Endothelial cell of umbilical vein (primary cell): ENCODE measurements at places on chromosomes 13 and 19.

- no peaks in the 10 kb centered on the region for H3K27me3 ChIP-seq
- H3K36me3 ChIP-seq, result no peaks in the 10 kb centered on the region
- H3K4me1 ChIP-seq, result no peaks in the 10 kb centered on the region
- DNase-seq, result no peak
Measured at GRCh38 chr13:74272826-74273225, 138.6 kb upstream of the KLF12 start.

DNA sequence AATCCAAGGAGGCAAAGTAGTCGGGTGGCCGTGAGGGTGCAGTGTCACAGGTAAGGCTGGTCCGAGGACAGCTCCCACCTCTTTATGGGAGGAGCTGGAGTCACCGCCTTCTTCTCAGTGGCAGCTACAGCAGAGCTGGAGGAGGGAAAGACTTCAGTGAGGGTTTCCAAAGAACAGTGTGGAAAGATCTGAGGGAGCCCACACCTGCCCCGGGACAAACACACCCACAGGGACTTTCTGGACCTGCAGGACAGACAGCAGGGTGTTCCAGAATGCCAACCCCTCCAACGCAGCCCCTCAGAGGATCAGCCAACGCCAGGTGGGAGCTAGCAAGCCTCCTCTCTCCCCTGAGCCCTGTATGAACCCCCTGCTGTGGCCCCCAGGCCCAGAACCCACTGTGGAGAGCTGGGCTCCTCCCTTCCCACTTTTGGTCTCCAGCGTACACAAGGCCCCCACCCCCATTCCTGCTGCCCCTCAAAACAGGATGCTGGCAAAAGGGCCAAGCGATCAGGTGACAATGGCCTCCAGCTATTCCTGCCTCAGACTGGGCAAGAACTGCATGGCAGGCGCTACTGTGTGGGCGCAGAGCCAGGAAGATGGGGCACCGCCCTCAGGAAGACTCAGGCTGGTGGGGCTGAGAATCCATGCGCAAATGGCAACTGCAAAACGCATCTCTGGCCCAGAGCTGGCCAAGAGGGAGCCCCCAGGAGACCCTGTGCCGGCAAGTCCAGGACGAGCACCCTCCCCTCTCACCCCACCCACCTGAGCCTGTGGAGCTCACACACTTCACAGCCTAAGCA, 3.5 kb upstream of the CD320 start:
- H3K4me1 ChIP-seq, result peaks cover 16% of the 10 kb centered on the region
- no peaks in the 10 kb centered on the region for H3K36me3 ChIP-seq
- H3K4me3 ChIP-seq, result no peak overlapping the region
- no peak overlapping the region for H3K27ac ChIP-seq

DNA sequence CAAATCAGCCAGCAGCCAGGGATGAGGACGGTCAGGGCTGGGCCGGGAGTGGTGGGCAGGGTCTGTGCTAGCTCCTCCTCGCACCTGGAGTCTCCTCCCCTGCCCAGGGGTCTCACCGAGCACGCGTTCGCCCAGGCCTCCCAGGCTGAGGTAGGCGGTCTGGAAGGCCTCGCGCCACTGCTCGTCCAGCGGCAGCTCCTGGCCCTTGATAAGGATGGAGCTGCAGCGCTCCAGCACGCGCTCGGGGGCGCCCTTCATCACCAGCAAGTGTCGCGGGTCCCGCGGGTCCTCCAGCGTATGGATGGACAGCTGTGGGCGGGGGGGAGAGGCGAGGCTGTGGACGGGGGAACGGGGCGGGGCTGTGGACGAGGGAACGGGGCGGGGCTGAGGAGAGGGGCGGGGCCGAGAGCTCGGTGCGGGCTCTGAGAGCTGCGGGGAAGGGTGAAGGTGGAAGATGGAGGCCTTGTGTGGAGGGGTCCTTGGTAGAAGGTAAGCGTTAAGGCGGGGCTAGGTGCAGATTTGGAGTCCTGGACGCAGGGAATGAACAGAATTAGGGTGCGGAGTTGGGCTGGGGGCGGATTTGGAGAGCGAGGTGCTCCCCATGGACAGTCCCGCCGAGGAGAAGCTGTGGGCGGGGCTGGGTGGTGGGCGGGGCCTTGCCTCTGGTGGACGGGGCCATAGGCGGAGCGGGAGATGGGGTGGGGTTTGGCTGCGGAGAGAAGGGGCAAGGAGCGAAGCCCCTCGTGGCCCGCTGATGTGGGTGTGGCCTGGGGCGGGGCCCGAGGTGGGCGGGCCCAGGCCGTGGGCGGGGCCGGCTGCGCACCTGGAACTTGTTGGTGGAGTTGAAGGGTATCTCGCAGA, 5.7 kb downstream of the ATP4A start:
- no peaks in the 10 kb centered on the region for H3K27me3 ChIP-seq
- no peaks in the 10 kb centered on the region for H3K4me1 ChIP-seq
- H3K4me3 ChIP-seq, result peak overlapping the region; percentile 29

DNA sequence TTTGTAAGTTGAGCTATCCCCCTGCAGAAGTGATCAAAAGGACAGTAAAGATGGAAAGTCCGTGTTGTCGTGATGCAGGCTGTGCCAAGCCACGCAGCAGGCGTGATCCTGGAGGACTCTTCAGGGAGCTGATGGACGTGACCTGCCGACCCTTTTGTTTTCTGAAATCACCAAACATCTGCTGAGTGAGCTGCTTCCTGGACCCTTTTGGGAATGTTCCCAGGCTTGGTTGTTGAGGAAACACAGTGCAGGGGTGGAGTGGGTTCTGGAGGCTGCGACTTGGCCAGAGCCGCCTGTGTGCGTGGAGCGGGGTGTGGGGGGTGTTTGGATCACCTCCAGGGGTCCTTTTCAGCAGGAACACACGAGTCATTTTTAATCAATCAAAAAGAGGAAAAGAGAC, 15.4 kb upstream of the CPAMD8 start:
- no peaks in the 10 kb centered on the region for H3K4me1 ChIP-seq
- DNase-seq, result peak; percentile 55
- H3K4me3 ChIP-seq, result no peak overlapping the region
- no peak overlapping the region for H3K27ac ChIP-seq
- H3K36me3 ChIP-seq, result no peaks in the 10 kb centered on the region

GRCh38 chr19:49261602-49262001, 63.4 kb downstream of the SLC6A16 start:
- no peaks in the 10 kb centered on the region for H3K36me3 ChIP-seq
- H3K4me1 ChIP-seq, result no peaks in the 10 kb centered on the region
- no peak overlapping the region for H3K4me3 ChIP-seq
- no peak overlapping the region for H3K27ac ChIP-seq
- H3K27me3 ChIP-seq, result no peaks in the 10 kb centered on the region

GRCh38 chr13:66312312-66313087, 917.6 kb downstream of the PCDH9 start:
- DNase-seq, result peak; percentile 43
- no peaks in the 10 kb centered on the region for H3K4me1 ChIP-seq
- H3K27ac ChIP-seq, result no peak overlapping the region
- no peak overlapping the region for H3K4me3 ChIP-seq

DNA sequence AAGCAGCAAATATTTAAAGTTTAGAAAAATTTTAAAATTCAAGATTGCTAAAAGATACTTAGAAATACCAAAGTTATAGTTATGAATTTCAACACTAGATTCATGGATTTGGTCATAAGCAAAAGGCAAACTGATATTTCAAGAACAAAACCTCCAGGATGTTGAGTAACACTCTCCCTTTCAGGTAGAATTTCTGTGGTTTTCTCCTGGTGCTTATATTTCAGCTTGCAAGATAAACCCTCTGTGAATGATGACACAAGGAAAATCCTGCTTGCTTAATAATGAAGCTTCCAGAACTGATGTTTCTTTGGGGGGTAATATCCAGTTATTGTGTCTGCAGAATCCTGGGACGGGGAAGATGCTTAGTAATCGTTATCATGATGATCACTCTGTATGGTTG, 320.3 kb upstream of the EDNRB start:
- no peak overlapping the region for H3K27ac ChIP-seq
- H3K4me1 ChIP-seq, result no peaks in the 10 kb centered on the region
- peaks cover 4% of the 10 kb centered on the region for H3K27me3 ChIP-seq
- no peak overlapping the region for H3K4me3 ChIP-seq
- no peaks in the 10 kb centered on the region for H3K36me3 ChIP-seq

GRCh38 chr19:30161021-30161655, 211.0 kb upstream of the ZNF536 start:
- DNase-seq, result no peak
- no peaks in the 10 kb centered on the region for H3K4me1 ChIP-seq
- no peaks in the 10 kb centered on the region for H3K36me3 ChIP-seq
- no peak overlapping the region for H3K4me3 ChIP-seq

DNA sequence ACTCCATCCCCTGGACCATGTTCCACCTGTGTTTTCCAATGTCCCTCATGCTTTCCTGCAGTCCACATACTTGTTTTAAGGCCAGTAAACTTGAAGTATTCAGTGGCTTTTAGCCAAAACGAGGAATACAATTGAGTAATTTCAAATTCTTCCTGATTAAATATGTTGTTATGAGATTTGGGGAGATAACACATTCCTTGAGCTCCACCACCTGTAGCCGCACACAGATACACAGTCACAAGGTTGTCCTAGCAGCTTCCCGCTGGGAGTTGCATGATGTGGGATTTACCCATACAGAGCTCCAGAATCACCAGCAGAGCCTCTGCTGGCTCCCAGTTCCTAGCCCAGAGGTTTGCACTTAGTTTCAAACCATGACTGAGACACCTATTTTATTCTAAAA, 53.6 kb upstream of the FRY start:
- no peak for DNase-seq
- no peaks in the 10 kb centered on the region for H3K36me3 ChIP-seq
- H3K4me3 ChIP-seq, result no peak overlapping the region
- H3K27ac ChIP-seq, result no peak overlapping the region
- no peaks in the 10 kb centered on the region for H3K4me1 ChIP-seq

- no peaks in the 10 kb centered on the region for H3K4me1 ChIP-seq
- H3K27me3 ChIP-seq, result no peaks in the 10 kb centered on the region
- no peak overlapping the region for H3K4me3 ChIP-seq
- H3K27ac ChIP-seq, result no peak overlapping the region
- H3K36me3 ChIP-seq, result no peaks in the 10 kb centered on the region
Measured at GRCh38 chr13:34822650-34823049, 119.4 kb upstream of the NBEA start.

- H3K4me3 ChIP-seq, result no peak overlapping the region
- H3K27me3 ChIP-seq, result peaks cover 15% of the 10 kb centered on the region
- H3K27ac ChIP-seq, result no peak overlapping the region
- no peaks in the 10 kb centered on the region for H3K36me3 ChIP-seq
- no peak for DNase-seq
Measured at GRCh38 chr19:50686310-50687032, 33.1 kb downstream of the SHANK1 start.

DNA sequence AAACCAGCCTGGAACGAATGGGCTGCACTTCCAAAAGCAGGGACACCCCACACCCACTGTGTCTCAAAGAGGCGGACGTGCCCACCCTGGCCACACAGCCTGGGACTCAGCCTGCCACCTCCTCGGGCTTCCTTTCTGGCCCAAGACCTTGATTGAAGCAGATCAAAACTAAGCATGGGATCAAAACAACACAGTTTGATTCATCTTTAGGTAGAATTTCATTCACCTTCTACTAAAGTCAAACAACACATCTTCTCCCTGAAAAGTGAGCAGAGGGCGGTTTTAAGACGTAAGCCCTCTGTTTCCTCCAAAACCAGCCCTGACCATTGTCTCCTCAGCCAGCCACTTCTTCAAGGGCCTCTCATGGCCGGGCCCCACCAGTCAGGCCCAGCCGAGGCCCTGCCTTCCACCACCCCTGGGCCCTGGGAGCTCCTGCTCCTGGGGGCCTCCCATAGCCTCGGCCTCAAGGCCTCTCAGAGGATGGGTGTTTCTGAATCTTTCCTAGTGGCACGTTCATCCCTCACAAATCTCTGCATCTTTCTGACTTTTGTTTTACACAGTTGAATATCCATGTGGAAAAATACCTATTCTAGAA, 6.3 kb upstream of the F10 start:
- DNase-seq, result no peak

GRCh38 chr19:18108897-18109296, 11.3 kb downstream of the MAST3 start:
- H3K27ac ChIP-seq, result no peak overlapping the region
- peaks cover 7% of the 10 kb centered on the region for H3K27me3 ChIP-seq
- no peak for DNase-seq
- no peaks in the 10 kb centered on the region for H3K36me3 ChIP-seq
- H3K4me3 ChIP-seq, result no peak overlapping the region
- no peaks in the 10 kb centered on the region for H3K4me1 ChIP-seq

GRCh38 chr13:61316647-61317046, 99.0 kb downstream of the PCDH20 start:
- no peaks in the 10 kb centered on the region for H3K27me3 ChIP-seq
- H3K4me3 ChIP-seq, result no peak overlapping the region
- no peaks in the 10 kb centered on the region for H3K36me3 ChIP-seq
- no peak for DNase-seq
- H3K4me1 ChIP-seq, result no peaks in the 10 kb centered on the region

DNA sequence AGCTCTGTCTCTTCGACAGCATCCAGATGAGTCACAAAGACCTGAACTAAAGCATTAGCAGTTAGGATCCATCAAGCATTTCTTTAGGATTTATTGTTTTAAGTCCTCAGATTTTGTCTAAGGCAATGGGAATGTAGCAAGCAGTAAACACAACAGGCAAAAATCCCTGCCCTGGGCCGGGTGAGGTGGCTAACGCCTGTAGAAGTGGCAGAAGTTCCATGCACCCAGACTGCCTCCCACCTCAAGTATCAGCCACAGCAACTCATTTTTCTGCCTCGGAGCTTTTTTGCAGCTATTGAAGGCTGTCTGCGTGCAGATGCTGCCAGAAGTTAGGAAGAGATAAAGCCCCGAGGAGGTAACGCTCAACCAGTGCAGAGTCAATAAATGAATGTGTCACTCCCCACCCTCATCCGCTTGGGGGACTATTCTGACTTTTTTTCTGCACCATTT, 47.1 kb upstream of the MRI1 start:
- no peak for DNase-seq
- H3K27ac ChIP-seq, result no peak overlapping the region
- no peak overlapping the region for H3K4me3 ChIP-seq
- H3K27me3 ChIP-seq, result no peaks in the 10 kb centered on the region
- no peaks in the 10 kb centered on the region for H3K36me3 ChIP-seq

GRCh38 chr13:26628706-26629105, 71.2 kb downstream of the WASF3 start:
- H3K36me3 ChIP-seq, result no peaks in the 10 kb centered on the region
- no peak overlapping the region for H3K27ac ChIP-seq
- H3K27me3 ChIP-seq, result no peaks in the 10 kb centered on the region
- H3K4me3 ChIP-seq, result no peak overlapping the region
- DNase-seq, result peak; percentile 38

DNA sequence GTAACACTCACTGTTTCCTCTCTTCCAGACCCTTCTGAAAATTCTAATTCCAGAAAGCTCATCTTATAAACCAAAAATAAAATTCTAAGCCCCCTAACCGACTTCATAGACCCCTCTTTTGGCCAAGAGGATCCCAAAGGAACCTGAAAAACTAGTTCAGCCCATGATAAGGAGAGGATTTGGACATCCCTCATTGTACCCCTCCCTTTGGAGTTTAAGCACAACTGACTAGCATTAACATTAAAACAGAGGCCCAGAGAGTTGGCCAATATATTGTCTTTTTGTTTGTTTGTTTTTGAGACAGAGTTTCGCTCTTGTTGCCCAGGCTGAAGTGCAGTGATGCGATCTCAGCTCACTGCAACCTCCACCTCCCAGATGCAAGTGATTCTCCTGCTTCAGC, 34.2 kb upstream of the MUC16 start:
- no peaks in the 10 kb centered on the region for H3K4me1 ChIP-seq
- H3K27me3 ChIP-seq, result no peaks in the 10 kb centered on the region
- no peak overlapping the region for H3K4me3 ChIP-seq
- no peak for DNase-seq
- no peaks in the 10 kb centered on the region for H3K36me3 ChIP-seq

GRCh38 chr19:7870571-7871436, 3.4 kb downstream of the PRR36 start:
- no peak overlapping the region for H3K27ac ChIP-seq
- H3K36me3 ChIP-seq, result no peaks in the 10 kb centered on the region
- peaks cover 7% of the 10 kb centered on the region for H3K4me1 ChIP-seq
- H3K4me3 ChIP-seq, result no peak overlapping the region
- peak; percentile 33 for DNase-seq
